ENCODE measurements at places on chromosomes 16 and 17.

DNA sequence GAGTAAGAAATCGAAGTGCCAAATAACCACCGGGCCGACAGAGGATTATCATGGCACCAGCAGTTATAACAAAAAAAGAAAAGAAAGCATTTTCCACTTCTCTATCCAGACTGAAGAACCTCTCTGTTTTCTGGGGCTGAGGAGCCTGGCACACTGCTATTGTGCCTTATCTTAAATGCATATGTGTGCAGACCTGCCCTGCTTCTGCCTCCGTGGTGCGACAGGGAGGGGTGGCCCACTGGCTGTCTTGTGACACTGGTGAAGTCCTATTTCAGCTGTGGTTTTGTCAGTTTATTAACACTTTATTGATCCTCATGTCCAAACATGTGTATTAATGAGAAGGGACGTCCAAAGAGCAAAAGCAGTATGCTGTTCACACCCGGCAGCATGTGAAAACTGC, 55.4 kb downstream of the CDK5R1 start:
- DNase-seq: no peak

GRCh38 chr17:48236681-48237134, 129.1 kb downstream of the SNX11 start:
- no peak for DNase-seq

DNA sequence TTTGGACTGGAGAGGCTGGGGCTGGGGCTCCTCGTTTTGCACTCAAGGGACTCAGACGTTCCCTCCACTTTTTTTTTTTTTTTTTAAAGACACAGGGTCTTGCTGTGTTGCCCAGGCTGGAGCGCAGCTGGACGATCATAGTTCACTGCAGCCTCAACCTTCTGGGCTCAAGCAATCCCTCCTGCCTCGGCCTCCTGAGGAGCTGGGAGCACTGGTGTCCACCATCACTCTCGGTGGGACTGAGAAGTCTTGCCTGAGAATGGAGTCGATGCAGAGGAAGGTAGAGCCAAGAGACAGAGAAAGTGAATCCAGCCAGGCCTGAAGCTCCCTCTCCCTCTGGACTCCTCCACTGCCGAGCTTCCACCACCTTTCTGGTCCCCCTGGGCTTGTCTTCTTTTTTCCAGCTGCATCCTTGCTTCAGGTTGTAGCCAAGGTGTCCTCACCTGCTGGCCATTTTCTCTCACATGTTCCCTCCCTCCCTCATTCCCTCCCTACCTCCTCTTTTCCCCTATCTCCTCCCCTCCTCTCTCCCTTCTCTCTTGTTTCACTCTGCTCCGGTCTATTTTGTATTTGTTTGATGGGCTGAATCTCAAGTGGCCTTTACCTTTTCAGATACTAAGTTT, 233.8 kb downstream of the SNX29 start:
- DNase-seq: no peak

- DNase-seq: peak; percentile 35
Measured at GRCh38 chr16:58494981-58495520, 4.9 kb upstream of the NDRG4 start.

DNA sequence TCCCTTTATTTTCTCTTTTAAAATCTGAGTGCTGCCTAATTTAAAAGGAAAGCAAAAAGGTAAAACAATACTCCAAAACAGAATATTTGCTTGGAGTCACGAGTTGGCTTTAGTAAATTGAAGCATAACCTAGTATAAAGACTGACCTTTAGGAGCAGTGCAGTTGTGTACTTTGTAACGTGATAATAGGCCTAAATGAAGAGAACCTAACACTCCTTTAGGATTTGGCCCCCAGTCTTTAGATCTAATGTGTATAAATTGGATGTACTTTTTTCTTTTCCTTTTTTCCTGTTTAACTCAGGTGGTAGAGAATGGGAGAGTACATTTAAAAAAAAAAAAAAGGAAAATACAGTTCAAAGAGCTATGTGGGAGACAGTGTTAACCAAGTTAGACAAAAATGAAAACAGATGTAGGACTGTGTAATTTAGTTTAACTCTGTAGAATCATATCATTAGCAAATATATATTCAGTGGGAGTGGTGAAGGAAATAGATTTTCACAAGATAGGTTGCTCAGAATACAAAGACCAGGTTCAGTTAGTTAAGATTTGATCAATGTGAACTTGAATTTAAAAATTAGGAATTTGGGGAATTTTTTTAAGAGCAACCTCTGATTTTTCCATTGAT, 16.8 kb downstream of the CPD start:
- no peak for DNase-seq

GRCh38 chr16:3846595-3847091, 33.9 kb downstream of the CREBBP start:
- no peak for DNase-seq

GRCh38 chr17:30375661-30376060, 3.1 kb upstream of the CPD start:
- DNase-seq: no peak

DNA sequence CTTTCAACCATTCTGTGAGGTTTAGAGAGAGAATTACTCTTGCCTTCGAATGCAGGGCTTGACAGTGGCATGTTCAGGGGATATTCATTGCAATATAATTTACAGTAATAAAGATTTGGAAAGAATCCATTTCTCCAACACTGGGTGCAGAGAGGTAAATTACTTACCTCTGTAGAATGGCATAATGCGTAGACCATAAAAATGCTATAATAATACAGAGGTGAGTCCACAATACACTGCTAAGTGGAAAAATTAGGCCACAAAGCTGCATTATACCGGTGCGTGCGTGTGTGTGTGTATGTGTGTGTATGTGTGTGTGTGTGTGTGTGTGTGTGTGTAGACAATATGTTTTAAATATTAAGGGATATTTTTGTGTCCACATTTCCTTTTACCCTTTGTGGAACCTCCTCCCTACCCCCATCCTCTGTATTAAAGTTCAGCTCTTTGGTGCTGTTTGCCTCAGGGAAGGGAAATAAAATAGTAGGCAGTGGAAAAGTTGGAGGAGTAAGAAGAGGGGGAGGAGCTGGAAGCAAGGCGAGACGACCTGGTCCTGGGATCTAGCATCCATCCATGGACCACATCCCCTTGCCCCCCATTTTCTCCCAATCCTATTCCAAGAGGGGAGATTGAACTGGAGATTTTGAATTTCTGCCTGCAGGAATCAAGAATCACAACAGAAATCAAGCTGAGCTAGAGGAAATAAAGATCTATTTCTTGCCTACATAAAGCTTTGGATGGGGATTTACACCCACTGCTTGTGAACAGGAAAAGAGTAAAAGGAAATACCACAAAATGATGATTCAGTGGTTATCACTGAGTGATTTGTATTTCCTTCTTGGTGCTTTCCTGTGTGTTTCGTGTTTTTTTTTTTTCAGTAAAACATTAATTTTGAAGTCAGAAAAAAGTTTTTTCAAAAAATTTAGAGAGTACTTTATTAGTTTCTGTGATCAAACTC, 124.8 kb downstream of the RGS9 start:
- DNase-seq: no peak

- DNase-seq: no peak
Measured at GRCh38 chr17:72590882-72591281, 470.1 kb downstream of the SOX9 start.

DNA sequence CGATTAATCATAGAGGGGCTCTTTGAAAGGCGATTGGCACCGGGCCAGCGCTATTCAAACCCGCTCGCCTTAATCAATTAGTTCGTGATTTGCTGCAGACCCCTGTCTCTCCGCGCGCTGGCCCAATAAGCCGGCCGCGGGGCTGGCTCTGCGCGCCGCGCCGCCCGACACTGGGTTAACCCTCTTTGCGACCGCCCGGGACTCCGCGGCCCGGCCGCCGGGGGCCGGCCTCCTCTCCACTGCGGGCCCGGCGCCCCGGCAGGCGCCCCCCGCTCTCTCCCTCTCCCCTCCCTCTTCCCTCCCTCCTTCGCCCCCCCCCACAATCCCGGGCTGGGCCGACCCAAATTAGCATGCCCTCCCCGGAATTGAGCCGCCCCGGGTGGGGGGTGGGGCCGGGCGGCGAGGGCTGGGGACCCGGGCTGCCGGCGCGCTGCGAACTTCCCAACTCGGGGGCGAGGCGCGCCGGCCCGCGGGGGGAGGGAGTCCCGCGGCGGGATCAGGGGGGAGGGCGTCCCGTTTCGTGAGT, 428 bp upstream of the SALL1 start:
- DNase-seq: peak; percentile 77

- no peak for DNase-seq
Measured at GRCh38 chr16:86075488-86075785, 176.5 kb downstream of the IRF8 start.

- no peak for DNase-seq
Measured at GRCh38 chr16:6209355-6209930, 1111.8 kb upstream of the EEF2KMT start.

DNA sequence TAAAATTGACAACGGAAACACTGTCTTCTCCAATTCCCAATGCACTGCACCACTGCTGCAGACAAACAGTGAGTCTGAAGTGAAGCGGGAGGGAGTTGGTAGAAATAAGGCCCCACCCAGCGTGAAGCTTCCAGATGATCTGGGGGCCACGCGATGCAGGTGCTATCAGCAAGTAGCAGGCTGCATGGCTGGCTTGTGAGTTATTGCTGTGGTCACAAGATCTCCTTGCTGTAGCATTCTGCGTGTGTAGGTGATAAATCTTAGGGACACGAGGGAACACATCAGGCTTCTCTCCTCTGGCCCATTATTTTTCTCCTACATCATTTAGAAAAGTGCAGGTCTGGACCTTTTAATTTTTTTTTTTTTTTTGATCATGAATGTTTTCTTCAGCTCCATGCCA, 407.6 kb downstream of the TMEM114 start:
- no peak for DNase-seq

DNA sequence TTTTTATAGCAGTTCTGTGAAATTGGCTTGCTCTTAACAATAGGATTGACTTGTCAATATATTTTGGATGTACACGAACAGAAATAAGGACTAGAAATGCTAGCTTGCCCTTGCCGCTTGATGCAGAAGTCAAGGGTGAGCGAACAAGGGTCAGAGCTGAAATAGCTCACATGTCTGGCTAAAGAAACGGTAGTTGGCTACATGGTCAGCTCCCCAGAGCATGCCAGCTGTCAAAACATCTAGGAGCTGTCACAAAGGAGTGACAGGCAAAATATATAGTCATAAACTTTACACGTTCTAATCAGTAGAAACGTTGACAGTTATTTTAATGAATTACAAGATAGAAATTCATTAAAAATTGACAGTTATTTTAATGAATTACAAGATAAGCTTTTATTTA, 2.9 kb upstream of the MEIOB start:
- no peak for DNase-seq

- DNase-seq: no peak
Measured at GRCh38 chr17:36212966-36213365, 2.1 kb downstream of the CCL4L2 start.

DNA sequence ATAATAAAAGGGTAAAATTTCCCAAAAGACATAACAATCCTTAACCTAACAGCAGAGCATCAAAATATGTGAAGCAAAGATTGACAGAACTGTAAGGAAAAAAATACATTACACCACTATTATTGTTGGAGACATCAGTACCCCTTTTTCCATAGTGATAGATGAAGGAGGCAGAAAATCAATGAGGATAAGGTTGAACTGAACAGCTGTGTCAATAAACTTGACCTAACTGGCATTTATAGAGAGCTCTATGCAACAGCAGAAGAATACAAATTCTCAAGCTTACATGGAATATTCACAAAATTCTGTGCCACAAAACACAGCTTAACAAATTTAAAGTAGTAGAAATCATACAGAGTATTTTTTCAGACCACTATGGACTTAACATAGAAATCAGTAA, 195.0 kb upstream of the ELAC2 start:
- DNase-seq: no peak

DNA sequence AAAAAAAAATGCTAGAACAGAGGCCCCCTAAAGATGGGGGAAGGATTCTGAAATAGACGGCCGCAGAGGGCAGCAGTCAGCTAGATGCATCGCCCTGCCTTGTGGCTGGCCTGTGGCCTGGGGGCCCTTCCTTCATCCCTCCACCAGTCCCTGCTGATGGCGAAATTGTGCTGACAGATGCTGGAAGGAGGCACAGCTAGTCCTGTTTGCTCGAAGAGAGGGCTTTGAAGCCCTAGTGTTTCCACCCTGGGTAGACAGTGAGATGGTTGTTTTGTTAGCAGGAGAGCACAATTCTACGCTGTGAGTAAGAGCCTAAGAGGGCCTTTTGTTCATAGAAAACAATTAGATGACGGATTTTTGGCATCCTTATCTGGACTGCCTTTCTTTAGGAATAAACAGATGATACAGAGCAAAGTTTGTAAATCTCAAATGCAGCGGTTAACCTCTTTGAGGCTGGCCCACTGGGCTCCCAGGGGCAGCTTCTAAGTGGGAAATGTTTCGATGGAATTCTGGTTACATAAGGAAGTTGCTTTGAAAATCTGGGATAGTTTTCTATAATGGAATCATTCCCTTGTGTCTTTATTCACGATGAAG, 23.0 kb downstream of the VPS35L start:
- no peak for DNase-seq

GRCh38 chr17:32553168-32553567, 66.4 kb downstream of the CDK5R1 start:
- no peak for DNase-seq

DNA sequence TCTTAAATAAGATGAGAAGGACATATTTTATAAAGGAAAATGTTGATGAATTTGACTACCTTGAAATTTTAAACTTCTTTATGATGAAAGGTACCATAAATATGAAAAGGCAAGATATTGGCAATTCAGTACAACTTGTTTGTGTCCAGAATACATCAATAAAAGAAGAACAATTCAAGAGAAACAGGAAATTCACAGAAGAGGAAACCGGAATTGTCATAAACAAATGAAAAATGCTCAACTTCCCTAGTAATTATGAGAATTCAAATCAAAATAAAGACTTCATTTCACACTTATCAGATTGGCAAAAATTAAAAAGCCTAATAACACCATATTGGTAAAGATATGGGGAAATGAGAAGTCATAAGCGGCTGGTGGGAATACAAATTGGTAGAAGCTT, 54.3 kb downstream of the WSB1 start:
- DNase-seq: no peak

GRCh38 chr17:83018658-83019193, 60.7 kb upstream of the METRNL start:
- DNase-seq: no peak

GRCh38 chr17:1222321-1222720, 42.5 kb upstream of the ABR start:
- DNase-seq: no peak

- no peak for DNase-seq
Measured at GRCh38 chr16:8880839-8881510, 1.2 kb upstream of the LITAFD start.

- DNase-seq: no peak
Measured at GRCh38 chr16:86391984-86392383, 118.3 kb upstream of the FOXF1 start.

GRCh38 chr17:1509290-1509881, 7.0 kb downstream of the INPP5K start:
- no peak for DNase-seq

DNA sequence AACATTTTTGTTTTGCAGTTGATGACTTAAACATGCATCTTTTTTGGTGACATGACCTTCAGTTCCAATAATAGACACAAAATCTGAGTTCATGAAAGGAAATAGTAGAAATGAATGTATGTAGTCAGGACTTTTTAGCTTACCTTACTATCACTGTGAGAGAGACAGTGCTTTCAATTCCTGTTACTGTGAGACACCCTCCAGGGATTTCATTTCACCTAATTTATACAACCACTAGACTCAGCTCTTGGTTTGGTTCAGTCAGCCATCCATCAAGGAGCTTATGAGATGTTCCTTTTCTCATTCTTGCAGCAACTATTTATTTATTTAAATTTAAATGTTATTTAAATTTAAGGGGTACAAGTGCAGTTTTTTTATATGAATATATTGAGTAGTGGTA, 77.9 kb downstream of the MAP2K4 start:
- DNase-seq: no peak

All from NCI-H510A (cell line).